ENCODE measurements at places on chromosomes 4 and X.

DNA sequence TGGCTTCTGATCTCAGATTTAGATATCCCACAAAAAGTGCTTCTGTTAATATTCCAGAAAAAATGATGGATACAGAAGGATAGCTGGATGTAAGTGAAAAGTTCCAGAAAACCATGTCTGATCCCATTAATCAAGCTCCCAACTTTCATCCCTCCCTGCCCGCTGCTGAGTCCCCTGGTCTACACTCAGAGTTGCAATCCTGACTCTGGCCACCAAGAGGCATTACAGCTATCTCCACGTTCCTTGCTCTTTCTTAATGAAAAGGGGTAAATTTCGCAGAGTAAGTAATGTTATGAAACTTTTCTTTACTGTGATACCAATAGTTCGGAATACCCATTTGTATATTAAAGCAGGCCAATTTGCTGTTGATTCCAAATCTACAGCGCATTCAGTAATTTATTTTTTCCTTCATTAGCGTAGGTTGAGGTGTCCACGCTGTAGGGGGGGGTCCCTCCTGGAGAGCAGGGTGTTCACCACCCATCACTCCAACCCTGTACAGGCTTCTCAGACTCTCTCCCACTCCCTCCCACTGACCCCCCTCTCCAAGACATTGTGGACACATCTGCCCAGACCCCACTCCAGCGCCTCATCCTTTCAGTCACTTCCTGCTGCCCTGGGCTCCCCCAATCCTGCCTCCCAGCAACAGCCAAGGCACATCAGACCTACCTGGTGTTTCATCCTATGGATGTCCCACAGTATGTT, 55.1 kb downstream of the RAB40A start:
- peak; percentile 40 for DNase-seq

GRCh38 chr4:1154523-1155182, 17.7 kb downstream of the SPON2 start:
- DNase-seq: no peak

- no peak for DNase-seq
Observed at GRCh38 chr4:24476282-24476681, 108.1 kb downstream of the DHX15 start.

DNA sequence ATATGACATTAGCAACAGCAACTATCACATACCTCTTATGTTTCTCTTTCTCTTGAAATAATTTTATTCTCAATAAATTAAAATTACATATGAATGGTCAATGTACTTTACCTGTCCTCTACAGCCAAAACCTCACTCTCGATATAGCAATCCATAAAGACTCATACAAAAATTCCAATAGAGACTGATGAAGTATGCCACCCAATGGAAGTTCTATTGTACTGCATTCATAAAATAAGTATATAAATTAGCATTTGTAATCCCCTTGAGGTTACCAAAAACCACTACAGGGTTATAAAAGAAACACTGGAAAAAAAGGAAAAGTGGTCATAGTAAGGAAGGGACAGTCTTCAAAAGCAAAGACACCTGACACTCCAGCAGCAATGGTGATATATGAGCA, 32.8 kb downstream of the CLDN2 start:
- DNase-seq: peak; percentile 8

DNA sequence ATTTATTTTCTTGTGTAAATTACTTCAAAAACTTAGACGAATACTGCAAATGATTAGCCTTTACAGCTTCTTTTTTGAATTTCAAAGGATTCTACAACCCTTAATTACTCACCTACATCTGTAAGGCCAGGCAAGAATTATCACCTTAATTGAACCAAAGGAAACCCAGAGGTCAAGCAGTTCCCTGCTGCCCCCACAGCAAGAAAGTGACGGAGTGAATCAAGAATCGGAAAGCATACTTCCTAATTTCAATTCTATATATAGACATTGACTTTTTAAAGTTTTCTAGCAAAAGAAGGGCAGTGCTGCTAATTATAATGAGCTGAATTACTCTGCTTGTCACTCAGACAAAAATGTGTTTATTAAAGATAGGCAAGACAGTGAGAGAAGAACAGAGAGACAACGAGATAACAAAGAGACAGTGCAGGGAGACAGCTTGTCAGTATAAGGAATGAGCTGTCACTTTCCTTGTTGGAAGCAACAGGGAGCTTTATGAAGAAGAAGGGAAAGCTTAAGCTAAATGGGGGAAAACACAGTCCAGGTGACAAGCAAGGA, 47.5 kb upstream of the SPANXN4 start:
- no peak for DNase-seq

DNA sequence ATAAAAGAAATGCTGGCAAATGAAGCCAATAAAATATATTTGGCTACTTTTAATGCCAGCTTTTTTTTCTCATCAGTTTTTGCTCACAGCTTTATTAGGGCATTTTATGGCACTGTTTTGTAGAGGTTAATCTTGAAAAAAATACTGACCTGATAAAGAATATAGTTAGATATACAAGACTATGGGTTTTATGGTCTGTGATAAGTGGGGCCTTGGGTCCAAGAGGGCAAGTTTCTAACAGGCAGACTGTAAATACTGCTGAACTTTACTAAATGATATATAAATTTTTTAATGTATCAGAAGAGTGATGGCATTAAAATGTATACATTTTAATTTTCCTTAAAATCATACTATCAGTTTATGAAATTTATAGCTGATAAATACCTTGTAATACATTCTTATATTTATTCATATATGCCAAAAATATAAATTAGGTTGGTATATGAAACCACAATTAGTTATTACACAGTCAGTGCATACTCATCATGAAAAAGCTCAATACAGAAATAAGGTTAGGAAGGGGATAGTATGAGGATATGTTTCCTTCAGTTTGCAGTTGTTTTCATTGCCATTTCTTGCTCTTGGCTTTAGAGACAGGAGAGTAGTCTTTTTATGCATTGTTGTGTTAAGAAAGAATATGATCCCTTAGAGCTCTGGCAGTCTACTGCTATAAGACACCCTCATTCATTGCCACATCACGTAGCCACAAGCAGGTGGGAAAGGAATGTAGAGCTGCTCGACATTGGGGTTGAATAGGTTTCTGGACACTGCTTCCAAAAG, 146.6 kb downstream of the TLL1 start:
- no peak for DNase-seq

DNA sequence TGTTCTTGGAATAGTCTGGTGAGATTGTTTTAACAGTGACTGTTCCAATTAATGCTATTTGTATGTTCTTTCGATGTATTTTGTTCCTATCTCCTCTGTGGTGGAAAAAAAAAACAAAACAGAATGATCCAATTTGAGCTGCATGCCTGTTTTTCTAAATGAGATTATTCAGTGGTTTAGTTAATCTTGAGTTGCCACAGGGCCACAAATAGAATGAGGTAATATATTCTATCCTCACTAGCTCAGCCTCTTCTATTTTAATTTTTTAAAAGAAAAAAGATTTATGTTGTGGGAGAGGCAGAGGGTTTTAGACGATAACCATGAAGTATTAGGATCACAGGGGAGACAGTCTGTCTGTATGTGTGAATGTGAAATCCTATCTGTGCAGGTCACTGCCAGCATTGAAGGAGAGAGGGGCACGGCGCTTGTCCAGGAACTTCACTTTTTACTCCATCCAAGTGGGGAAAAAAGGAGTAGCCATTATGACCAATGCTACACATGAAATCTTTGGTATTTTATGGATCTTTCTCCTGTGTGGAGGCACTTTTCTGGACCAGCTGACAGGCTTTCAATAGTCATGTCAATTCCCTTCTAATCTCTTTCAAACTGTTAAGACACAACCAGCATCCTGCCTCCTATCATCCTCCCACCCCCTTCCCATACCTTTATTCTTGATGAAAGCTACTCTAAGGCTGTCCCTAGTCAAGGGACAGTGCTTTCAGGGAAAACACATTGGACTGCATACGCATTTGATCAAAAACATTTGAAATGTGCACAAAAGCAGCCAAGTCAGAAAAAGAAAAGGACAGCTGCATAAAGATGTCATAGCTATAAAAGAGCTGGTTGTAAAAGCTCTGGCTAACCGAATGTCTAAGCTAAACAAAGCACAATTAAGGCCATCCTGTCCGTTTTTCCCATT, 1063.8 kb upstream of the INTU start:
- DNase-seq: no peak

DNA sequence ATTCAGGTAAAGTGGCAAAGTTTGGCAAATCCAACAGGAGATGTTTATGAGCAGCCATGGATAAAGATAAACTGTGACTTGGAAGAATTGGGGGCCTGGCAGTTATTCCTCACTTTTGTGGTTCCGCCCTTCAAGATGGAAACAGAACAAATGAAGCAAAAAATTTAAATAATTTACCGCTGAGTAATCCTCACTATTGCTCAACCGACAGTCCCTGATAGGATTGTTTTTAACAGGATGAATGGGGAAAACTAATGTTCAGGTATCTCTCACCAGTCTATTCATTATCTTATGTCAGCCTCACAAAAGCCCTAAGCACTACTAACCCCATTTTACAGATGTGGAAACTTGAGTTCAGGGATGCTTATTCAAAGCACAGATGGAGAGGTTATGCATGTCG, 90.8 kb downstream of the FNIP2 start:
- no peak for DNase-seq

- DNase-seq: no peak
Observed at GRCh38 chr4:54764476-54764875, 106.7 kb downstream of the KIT start.

DNA sequence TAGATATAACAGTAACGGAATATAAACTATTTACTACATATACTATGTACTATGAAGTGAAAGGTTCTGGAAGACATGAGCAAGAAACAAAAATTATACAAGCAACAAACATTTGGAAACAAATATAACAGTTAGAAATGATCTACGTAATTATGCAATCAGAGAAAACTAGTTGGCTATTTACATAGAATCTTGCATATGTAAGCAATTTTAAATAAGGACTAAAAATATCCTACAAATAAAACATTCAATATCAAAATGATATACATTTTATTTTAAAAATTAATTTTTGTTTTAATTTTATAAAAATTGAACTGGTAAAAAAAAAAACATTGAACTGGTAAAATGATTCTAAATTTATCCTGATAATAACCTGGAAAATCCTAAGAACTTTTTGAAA, 642.5 kb upstream of the PCDH10 start:
- DNase-seq: no peak

DNA sequence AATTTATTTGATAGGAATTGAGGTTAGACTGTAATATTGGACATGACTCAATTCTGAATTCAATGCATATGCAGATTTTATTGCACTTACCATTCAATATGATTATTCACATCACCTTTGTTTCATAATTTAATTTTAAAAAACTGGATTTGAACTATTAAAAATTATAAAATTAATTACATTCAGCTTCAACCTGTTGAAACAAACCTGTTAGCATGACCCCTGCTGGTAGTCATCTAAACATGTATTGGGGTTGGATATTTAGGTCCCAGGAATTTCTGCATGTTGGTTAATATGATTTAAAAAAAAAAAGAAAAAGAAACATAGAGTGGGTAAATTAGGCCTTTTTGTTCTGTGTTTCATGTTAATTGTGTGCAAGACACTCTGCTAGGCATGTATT, 85.9 kb downstream of the ARSJ start:
- DNase-seq: no peak

DNA sequence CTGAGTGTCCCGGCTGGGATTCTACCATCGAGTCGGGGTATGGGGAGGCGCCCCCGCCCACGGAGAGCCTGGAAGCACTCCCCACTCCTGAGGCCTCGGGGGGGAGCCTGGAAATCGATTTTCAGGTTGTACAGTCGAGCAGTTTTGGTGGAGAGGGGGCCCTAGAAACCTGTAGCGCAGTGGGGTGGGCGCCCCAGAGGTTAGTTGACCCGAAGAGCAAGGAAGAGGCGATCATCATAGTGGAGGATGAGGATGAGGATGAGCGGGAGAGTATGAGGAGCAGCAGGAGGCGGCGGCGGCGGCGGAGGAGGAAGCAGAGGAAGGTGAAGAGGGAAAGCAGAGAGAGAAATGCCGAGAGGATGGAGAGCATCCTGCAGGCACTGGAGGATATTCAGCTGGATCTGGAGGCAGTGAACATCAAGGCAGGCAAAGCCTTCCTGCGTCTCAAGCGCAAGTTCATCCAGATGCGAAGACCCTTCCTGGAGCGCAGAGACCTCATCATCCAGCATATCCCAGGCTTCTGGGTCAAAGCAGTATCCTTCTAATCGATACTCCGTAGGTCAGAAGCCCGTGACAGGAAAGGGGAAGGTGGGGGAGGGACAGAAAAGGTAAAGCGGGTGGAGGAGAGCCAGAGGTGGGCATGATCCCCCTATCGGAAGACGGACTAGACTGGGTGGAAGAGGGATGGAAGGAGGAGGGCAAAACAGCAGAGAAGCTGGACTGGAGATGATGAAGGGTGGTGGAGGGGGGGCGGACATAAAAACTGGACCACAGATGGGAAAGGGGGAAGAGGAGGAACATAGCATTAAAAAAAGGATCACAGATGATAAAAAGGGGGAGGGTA, 828 bp downstream of the TSPYL2 start:
- DNase-seq: no peak

GRCh38 chrX:108704839-108705238, 31.5 kb downstream of the IRS4 start:
- no peak for DNase-seq

DNA sequence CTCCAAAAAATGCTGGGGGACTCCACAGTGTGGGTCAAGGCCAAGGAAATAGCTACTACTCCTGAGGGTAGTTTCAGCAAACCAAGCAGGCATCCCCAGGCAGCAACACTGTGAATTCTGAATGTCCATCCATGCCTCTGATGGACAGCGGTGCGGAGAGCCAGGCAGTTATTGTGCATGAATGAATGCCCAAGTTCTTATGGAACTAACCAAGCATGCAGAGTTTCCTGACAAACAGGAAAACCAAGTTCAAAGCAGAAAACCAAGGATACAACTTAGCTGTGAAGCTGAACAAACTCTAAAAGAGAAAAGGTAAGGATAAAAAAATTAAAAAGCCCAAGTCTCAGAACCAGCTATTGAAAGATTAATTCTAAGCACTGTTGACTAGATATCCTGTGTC, 642.6 kb upstream of the HS3ST1 start:
- peak; percentile 53 for DNase-seq

- no peak for DNase-seq
Observed at GRCh38 chr4:63556332-63556731, 852.9 kb downstream of the TECRL start.

DNA sequence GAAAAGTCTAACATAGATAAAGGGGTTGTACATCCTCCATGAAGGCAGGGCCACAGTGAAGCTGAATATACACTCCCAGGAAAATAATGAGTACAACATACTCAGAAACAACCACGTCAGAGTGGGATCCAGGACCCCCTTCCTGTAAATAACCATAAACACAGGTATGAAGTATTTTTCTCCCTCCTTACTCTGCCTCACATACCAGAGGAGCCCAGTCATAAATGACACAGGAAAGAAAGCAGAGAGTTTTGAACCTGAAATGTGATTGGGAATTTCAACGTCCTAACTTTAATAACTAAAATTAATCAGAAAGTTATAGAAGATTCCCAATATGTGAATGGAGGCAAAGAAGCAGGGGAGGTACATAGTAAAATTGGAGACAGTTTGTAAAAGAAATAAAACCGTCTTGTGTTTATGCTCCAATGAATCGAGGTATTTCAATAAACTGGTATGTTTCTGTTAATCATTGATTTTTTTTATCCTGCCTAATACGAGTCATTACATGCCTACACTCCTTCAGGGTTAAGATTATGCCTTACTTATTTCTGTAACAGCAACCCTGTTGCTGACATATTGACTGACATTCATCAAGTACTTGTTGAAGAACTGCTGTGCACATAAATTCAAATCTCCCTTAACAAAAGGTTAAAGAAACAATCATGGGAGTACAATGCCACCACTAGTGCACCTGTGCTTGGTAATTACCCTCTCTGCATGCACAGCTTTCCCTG, 431.3 kb downstream of the KCNIP4 start:
- DNase-seq: no peak

GRCh38 chr4:183738961-183739360, 79.9 kb downstream of the TRAPPC11 start:
- DNase-seq: no peak
